ENCODE measurements at places on chromosomes 6 and 20.
A peak's percentile ranks its signal among the peaks of the same experiment; 100 is the strongest.

DNA sequence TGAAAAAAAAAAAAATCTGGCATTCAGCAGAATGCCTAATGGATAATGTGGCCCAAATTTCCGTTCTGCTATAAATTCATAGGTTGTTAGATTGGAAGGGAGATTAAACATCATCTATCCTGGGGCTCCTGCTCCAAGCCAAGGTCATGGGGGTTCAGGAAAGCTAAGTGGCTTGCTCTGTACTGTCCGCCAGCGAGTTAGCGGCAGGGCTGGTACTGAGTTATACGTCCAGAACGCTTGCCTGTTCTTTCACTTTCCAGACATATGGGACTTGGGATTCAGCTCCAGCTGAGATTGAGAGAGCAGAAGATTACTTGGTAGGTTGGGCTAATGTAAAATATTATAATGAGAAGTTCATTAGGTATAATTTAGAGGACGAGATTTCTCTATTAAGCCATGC lies 858 bp downstream of the RWDD1 start:
- DNase-seq: no peak

DNA sequence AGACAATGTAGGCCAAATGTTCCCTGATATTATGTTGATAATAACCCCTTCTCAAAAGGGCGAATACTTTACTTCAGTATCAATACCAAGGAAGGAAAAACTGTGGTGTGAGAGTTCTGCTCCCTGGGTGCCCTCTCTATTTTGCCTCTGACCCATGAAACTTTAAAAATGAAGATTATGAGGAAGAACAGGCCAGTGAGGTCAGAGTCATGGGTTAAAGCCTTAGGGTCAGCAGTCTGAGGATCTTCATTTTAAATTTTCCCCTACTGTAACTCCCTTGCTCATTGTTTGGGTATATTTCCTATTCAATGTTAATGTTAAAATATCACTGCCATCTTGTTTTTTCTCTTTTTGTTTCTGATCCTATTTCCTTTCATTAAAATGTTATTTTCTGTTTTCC lies 47.9 kb downstream of the PRKN start:
- DNase-seq: no peak

DNA sequence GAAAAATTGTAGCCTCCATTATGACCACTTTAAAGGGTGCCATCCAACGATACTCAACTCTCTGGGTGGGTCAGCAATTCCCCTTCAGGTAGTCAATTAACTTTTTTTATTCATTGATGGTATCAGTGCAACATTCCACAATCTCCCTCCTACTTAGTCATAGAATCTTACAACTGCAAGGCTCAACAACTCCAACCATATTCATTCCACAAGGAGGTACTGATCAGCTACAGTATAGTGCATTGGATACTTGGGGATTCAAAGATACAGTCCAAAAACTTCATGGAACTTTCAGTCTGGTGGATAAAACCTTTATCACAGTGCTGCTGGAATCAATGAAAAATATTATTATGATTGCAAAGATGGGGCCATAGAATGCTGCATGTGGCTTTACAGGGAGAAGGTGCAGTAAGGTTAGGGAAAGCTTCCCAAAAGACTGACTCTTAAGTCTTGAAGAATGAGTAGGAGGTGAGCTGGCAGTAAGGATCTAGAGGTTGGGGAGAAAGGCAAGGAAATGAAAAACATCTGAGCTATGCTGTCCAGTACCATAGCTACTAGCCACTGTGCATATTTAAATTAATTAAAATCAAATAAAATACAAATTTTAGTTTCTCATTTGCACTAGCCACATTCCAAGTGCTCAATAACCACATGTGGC lies 314.7 kb upstream of the PRDM1 start:
- no peak for DNase-seq

DNA sequence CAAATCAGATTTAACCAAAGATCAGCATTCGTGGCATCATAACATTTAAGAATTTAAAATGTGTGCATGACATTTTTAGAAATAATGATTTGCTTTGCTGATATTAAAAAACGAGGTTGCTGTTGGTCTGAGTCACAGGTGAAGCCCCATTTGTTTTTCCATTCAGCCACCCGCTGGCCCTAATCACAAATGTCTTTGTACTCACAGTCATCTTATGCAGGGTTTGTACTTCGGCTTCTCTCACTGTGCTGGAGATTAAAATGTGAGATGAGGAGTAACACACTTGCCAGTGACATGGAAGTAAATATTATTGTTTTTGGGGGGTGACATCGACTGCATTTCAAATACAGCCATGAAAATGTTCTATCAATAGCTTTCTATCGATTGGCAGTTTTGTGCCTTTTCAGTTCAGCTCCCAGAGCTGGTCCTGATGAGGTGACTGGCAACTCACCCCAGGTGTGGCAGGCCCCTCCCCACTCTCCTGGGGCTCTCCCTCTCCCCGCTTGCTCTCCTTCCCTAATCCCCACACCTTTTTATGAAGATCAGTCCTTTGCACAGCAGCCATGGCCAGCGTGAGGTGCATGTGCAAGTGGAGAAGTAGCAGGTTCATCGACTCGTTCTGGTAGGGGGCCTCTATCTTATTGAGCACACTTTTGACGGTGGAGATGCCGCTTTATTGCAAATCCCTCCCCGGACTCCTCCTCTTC lies 58.8 kb upstream of the FUCA2 start:
- no peak for DNase-seq

DNA sequence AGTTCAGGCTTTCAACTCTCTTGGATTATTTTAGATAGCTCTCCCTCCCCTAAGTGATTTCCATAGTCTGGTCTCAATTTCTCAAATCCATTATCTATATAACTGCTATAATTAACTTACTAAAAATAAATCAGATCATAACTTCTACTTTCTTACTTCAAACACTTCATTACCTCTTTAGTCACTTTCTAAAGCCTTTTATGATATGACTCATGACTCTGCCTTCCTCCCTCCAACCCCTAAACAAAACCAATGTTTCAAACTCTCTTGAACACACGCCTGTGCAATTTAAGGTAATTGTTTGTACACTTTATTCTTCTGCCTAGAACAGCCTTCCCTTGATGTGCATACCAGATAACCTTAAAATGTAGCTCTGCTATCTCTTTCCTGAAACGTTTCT lies 100.5 kb downstream of the LMBRD1 start:
- DNase-seq: no peak

DNA sequence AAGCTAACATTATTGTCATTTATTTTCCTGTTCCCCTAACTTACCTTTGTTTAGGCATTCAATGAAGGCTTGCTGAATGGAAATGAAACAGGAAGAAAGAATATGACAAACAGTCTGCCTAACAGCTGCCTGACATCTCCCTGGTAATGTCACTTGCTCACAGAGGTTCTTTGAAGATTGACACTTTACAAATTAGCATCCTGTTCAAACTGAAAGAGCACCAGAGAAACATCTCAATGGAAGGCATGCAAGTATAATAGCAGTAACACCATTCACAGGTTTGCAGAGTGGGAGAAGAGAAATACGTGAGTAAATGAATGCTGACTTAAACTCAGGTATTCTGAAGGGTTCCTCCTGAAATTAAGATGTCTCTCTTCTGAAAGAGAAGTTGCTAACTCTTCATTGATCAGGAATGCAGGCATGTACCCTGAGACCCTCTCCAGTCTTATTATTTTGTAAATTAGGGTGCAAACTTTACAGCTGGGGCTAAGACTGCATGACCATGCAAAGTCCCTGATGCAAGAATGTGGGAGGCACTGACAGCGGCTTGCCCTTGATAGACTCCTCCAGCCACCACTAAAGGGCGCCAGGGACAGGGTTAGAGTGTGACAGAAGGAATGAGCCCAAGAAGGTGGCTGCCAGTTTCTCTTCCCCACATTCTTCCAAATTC lies 1.3 kb upstream of the SMLR1 start:
- no peak for DNase-seq

GRCh38 chr6:129183681-129184301 lies 300.9 kb downstream of the LAMA2 start:
- DNase-seq: peak; percentile 31

- no peak for DNase-seq
Observed at GRCh38 chr6:39982720-39983119, 48.5 kb upstream of the MOCS1 start.

GRCh38 chr20:17316316-17317038 lies 89.6 kb downstream of the PCSK2 start:
- no peak for DNase-seq

DNA sequence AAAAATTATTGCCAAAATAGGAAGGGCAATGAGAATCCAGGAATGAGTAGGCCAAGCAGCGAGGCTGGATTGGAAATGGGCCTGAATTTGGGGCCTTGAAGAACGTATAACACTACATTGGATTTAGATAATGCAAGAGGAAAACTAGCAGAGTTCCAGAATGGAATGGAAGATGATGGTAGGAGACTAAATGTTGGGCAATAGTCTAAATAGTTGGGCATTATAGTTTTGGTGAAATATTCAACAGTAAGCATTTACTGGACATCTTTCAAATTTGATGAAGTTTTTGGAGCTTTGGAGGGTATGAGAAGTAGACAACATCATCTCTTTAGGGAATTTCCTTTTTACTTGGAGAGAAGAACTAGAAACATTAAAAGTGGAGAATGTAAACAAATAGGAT lies 3.4 kb upstream of the JARID2 start:
- no peak for DNase-seq

DNA sequence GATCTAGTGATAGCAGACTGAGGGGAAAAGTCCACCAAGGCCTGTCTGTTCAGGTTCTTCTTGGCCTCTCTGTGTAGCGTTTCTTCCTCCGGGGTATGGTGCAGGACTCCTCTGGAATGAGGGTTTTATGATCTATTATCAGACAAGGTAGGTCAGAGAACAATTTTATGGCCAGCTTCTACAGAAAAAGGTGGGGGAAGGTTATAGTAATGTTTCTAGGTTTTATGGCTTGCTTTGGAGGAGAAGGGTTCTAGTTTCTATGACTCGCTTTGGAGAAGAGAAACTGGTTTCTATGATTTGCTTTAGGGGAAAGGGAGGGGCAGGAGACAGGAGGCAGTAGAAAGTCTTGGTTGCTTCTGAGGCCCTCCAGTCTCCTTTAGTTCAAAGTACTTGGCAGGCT lies 144.8 kb upstream of the LAMA2 start:
- no peak for DNase-seq

- no peak for DNase-seq
Observed at GRCh38 chr20:2984028-2984501, 59.4 kb upstream of the GNRH2 start.

- no peak for DNase-seq
Observed at GRCh38 chr6:65633501-65633900, 73.5 kb downstream of the EYS start.

GRCh38 chr6:106519460-106520394 lies 109.6 kb downstream of the RTN4IP1 start:
- DNase-seq: no peak

DNA sequence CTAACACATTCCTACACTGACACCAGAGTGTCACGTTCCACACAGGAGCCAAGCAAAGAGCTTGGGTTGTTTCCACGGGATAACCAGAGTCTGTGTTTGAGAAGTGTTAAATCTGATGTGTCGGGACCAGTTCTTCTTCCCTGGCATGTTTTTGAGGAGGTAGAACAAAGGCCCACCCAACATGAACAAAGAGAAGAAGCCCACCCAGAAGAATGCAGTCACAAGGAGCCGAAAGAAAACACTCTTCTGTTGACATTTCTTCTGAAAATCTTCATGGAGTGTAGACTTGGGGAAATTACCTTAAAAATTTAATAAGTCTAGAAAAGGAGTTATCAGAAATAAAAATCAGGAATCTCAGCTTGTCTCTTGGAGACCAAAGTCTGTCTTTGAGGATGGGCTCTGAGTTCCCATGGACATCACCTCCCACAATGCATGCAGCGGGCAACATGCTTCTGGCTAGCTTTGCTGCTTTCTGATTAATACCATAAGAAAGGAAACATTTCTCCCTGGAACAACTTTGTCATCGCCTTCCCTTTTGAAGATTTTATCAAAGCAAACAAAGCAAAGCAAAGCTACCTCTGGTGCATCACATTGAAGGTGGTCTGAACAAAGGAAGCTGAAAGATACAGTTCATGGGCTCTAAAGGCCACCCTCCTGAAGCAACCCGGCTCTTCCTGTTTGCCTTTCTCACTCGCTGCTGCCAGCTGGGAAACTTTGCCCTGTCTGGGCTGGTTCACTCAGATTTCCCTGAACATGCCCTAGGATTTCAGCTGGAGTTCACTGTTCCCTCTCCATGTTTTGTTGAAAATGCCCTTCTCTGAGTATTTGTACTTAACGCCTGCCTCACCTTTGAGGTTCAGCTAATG lies 448.1 kb downstream of the KIF16B start:
- DNase-seq: no peak
